B cell (primary cell): ENCODE measurements at places on chromosomes 1 and 21. TPM values are rescaled to one million over a fixed set of nuclear protein-coding genes. Genes with fewer than 3 reads are reported as not detected.

- no peaks in the 10 kb centered on the region for H3K27me3 ChIP-seq
- no peak for DNase-seq
- H3K4me3 ChIP-seq: peak overlapping the region; percentile 40
- H3K4me1 ChIP-seq: peaks cover 14% of the 10 kb centered on the region
These were observed 11.4 kb downstream of the FAM229A start for GRCh38 chr1:32350785-32351398.

TIPRL gene
- 5.1 and 10.1 TPM in 2 replicates for polyA plus RNA-seq

- DNase-seq: no peak
- H3K4me3 ChIP-seq: no peak overlapping the region
- peaks cover 4% of the 10 kb centered on the region for H3K27me3 ChIP-seq
- H3K4me1 ChIP-seq: peaks cover 8% of the 10 kb centered on the region
- no peak overlapping the region for H3K27ac ChIP-seq
These were observed 44.6 kb downstream of the MAN1C1 start for GRCh38 chr1:25661043-25661815.

KRTAP21-3 gene
- polyA plus RNA-seq: not detected in 2 replicates

FCRL5 gene
- polyA plus RNA-seq: 80.1 and 108 TPM in 2 replicates

- H3K36me3 ChIP-seq: no peaks in the 10 kb centered on the region
- no peaks in the 10 kb centered on the region for H3K27me3 ChIP-seq
- DNase-seq: no peak
- H3K4me1 ChIP-seq: no peaks in the 10 kb centered on the region
These were observed 71.1 kb upstream of the EXO1 start for GRCh38 chr1:241776911-241777310.

- no peaks in the 10 kb centered on the region for H3K27me3 ChIP-seq
- DNase-seq: no peak
- no peak overlapping the region for H3K4me3 ChIP-seq
- no peaks in the 10 kb centered on the region for H3K4me1 ChIP-seq
These were observed 459.4 kb downstream of the NPHP4 start for GRCh38 chr1:5532811-5533210.

DNA sequence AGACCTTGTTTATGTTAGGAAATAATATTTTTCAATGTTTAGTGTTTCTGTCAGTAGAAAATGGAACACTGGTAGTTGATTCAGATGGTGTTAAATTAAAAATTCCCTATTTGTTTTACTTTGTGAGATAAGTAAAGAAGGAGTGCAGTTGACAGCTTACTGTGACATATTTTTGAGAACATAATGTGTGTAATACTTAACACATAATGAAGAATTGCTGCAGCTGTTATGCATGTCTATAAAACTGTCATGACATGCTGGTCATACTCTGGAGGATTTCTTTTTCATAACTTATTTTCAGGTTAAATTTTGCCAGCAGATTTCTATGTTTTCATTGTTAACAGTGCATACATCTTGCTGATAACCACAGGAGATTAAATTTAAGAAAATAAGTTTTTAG, 296.1 kb downstream of the CTH start:
- no peaks in the 10 kb centered on the region for H3K4me1 ChIP-seq
- no peak for DNase-seq
- no peak overlapping the region for H3K27ac ChIP-seq
- H3K27me3 ChIP-seq: no peaks in the 10 kb centered on the region

DNA sequence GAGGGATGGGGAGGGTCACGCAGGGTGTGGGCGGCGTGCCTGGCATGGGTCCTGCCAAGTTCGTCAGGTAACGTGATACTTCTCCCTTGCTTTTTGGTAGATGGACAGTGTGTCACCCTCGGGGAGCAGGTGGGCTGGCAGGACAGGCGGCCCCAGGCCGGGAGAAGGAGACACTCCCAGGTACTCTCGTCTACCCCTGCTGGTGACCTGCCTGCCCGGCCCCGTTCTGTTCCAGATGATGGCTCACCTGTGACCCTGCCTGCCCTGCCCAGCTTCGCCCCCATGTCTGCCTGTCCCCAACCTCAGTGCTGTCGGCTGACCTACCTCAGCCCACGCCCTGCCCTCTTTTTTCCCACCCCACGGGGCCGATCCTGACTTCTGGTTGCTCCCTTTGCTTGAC, 144.7 kb downstream of the PCBP3 start:
- H3K27ac ChIP-seq: no peak overlapping the region
- no peaks in the 10 kb centered on the region for H3K27me3 ChIP-seq
- no peak for DNase-seq
- no peaks in the 10 kb centered on the region for H3K4me1 ChIP-seq
